ENCODE measurements at places on chromosomes 4 and X.
A peak's percentile ranks its signal among the peaks of the same experiment; 100 is the strongest.

DNA sequence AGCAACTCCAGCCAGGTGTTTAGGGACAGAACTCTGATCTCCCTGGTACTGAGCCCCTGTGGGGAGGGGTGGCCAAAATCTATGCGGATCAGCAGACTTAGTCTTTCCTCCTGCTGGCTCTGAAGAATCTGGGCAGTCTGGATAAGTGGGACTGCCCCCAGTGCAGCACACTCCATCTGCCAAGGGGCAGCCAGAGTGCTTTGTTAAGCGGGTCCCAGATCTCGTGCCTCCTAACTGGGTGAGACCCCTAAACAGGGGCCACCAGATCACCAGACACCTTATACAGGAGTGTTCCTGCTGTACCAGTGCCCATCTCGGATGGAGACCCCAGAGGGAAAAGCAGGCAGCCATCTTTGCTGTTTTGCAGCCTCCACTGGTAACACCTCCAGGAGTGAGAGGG is 81.5 kb upstream of the IL13RA2 start:
- DNase-seq, result no peak

GRCh38 chrX:53223955-53224859 is 800 bp downstream of the KDM5C start:
- DNase-seq, result no peak

- DNase-seq, result no peak
Measured at GRCh38 chr4:92501456-92501855, 197.7 kb downstream of the GRID2 start.

DNA sequence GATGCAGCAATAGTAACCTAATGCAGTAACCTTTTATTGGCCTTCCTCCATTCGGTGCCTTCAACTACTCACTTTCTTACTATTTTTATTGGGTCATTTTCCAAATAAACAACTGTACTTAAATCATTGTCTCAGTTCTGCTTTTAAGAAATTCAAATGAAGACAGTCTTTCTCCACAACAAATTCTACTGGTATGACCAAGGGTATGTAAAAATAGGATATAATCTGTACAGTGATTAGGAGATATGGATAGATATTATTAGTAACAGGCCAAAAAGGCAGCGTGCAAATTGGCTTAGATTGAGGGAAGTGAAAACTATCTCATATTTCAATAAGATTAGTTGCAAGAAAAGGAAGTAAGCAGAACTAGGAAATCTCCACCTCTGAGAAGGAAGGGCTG is 177.4 kb upstream of the PPP1R2C start:
- no peak for DNase-seq

GRCh38 chr4:107721436-107722100 is 1.5 kb upstream of the PAPSS1 start:
- DNase-seq, result no peak

DNA sequence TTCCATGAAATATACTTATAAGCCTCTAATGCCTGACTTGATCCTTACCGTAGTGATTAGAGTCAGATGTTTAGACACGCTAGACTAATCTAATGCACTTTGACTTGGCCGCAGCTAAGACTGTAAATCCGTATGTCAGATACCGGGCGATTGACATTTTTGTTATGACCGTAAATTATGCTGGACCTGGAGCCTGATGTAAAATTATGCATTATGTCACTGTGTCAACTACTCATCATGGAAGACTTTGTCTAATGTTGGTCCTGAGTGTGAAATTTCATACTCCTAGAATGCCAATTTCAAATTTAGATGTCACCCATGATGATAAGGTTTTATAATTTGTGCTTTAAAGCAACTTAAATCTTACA is 123.6 kb upstream of the LIMCH1 start:
- DNase-seq, result no peak

- no peak for DNase-seq
Measured at GRCh38 chr4:3232001-3232400, 17.0 kb upstream of the MSANTD1 start.

DNA sequence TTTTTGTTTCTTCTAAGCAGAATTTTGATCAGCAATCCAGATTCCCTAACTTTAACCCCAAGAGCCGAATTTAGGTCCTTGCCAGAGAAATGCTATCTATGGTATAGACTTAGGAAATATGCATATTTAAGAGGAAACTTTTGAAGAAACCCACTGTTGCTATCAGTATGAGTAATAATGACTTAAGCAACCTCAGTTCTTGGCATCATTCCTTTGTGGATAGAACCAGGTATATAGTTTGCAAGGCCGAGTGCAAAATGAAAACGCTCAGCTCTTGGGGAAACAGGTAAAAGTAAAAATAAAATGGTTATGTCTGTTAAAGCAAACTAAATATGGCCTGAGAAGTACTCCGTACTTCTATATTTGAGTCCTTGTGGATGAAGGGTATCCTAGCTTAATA is 78.1 kb downstream of the ARSF start:
- DNase-seq, result no peak

- DNase-seq, result no peak
Measured at GRCh38 chr4:8338351-8338961, 68.9 kb downstream of the HTRA3 start.

- no peak for DNase-seq
Measured at GRCh38 chr4:121684561-121684960, 12.2 kb downstream of the ANXA5 start.

DNA sequence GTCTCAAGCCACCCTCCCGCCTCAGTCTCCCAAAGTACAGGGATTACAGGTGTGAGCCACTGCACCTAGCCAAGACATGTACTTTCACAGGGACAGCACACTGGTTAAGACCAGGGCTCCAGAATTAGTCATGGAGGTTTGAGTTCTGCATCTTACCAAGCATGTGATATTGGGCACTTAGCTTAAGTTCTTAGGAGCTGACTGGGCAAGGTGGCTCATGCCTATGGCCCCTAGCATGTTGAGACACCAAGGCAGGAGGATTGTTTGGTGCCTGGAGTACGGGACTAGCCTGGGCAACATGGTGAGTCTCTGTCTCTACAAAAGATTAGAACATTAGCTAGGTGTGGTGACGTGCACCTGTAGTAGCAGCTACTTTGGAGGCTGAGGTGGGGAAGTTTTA is 2.6 kb upstream of the TMEM192 start:
- no peak for DNase-seq

DNA sequence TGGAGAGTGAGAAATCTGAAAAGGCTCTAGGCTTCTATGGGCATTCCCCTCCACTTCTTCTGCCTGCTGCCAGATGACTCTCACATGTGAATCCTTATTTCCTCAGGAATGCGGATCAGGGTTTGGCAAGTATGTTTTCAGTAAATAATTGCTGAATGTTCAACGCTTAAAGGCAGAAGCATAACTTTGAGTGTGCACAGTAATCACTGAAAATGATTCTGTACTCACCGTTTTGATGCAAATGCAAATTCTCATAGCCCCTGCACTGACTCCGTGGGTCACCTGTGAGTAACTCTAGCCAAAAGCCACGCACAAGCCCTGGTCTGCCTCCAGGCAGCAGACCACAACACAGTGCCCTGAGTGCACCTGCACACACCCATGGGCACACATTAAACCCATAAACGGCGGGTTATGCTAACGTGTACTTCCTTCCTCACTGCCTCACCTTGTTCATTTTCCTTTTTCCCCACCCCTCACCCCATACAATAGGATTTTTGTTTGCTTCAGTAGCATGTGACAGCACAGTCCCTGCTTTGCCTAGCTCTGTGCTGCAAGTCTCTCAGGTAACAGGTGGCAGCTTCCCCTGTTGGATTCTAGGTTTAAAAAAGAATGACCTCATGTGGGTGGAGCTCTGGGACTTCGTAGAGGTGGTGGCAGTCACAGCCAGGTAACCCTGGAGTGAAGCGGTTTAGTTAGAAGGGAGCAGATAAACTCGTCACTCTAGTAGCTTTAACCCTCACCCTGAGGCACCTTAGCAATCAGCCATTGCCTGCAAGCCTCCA is at the start of gene ARHGEF38:
Gene ARHGEF38 (plus strand): TSS at position 656 of the 782 bp plus-strand sequence. CDS start 146 bp downstream, outside the sequence.
- DNase-seq, result no peak

- DNase-seq, result no peak
Measured at GRCh38 chr4:120765260-120765680, 157.3 kb downstream of the PRDM5 start.

GRCh38 chr4:186201535-186202230 is 10.3 kb downstream of the CYP4V2 start:
- DNase-seq, result no peak

DNA sequence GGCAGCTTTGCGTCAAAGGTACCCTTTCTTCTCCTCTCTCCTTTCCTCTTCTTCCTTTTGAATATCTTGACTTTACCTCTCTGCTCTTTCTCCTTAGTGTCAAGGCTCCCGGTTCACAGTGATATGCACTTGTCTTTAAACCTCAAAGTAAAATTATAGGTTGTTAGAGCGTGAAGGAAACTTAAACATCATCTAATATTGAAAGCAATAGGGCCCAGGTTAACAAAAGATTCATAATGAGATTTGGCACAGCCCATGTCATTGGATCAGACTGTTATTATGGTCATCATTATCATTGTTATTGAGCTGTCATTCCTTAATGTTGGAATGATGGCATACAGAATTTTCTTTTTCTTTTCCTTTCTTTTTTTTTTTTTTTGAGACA is 32.5 kb downstream of the FTHL17 start:
- no peak for DNase-seq

DNA sequence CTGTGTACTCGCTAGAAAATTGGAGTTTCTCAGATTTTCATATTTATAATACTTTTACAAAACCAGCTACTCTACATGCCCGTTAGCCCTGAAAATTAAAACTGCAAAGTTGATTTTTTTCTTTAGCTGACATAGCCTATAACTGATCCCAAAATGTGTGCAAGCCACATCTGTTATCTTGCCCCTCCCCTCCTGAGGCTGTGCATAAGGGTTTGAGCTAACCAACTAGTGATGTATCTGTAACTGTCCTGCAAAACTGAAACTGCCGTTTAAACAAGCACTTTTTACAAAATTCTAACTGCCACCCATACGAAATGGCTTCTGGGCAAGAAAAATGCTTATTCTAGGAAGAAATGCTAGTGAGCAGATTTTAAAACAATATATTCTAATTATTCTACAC is 59.1 kb downstream of the EDNRA start:
- DNase-seq, result no peak

GRCh38 chr4:8614365-8615193 is 22.0 kb downstream of the CPZ start:
- DNase-seq, result no peak

GRCh38 chr4:73451981-73452747 is 16.1 kb downstream of the AFP start:
- no peak for DNase-seq

- DNase-seq, result no peak
Measured at GRCh38 chrX:26586570-26586969, 370.6 kb downstream of the MAGEB5 start.

GRCh38 chr4:83821493-83821892 is 285.6 kb downstream of the GPAT3 start:
- no peak for DNase-seq

GRCh38 chr4:137025484-137026059 is 506.7 kb downstream of the PCDH18 start:
- DNase-seq, result no peak

DNA sequence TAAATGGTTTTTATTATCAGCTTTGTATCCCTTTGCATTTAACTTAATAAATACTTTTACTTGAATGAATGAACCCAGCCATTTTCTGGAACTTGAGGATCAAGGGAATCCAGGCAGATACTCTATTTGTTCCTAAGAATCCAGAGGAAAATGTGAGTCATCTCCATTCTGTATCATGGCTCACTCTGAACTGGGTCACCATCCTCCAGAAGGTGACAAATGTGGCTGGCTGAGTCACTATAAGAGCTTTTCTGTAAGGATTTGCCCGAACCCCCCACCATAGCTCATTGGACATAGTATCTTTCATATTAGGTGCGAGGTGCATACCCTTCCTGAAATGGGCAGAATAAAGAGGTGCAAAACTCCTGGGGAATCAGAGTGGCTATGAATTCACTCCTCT is 25.8 kb downstream of the RTL9 start:
- no peak for DNase-seq

- DNase-seq, result no peak
Measured at GRCh38 chr4:22014222-22014741, 65.7 kb upstream of the KCNIP4 start.

DNA sequence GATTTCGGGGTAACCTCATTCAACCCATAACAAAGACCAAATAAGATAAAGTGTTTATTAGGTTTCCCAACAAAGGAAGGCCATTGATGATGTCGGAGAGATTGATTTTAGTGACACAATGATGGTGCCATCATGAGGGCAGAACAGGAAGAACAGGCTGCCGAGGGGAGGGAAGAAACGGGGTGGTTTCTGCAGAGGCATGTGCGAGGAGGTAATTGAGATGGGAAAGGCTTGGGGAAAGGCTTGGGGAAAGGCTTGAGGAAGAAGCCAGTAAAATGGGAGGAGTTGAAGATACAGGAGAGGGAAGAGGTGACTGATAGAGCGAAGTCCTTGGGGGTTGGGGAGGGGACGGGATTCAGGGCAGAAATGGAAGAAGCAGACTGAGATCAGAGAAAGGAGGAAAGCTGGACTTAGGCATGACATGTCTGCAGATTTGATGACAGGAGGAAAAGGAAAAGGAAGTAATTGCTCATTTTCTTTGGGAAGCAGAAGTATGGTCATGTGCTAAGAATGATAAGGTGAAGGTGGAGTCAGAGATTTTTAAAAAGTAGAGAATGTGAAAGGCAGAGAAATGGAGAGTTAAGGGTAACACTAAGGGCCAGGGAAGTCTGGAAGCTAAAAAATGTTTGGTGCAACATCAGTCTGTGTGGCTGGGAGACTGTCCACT is 6.0 kb downstream of the HPSE start:
- DNase-seq, result no peak

- DNase-seq, result no peak
Measured at GRCh38 chr4:106079616-106080015, 184.3 kb downstream of the NPNT start.

GRCh38 chr4:102502543-102502818 is 1.3 kb downstream of the NFKB1 start:
- DNase-seq, result no peak

DNA sequence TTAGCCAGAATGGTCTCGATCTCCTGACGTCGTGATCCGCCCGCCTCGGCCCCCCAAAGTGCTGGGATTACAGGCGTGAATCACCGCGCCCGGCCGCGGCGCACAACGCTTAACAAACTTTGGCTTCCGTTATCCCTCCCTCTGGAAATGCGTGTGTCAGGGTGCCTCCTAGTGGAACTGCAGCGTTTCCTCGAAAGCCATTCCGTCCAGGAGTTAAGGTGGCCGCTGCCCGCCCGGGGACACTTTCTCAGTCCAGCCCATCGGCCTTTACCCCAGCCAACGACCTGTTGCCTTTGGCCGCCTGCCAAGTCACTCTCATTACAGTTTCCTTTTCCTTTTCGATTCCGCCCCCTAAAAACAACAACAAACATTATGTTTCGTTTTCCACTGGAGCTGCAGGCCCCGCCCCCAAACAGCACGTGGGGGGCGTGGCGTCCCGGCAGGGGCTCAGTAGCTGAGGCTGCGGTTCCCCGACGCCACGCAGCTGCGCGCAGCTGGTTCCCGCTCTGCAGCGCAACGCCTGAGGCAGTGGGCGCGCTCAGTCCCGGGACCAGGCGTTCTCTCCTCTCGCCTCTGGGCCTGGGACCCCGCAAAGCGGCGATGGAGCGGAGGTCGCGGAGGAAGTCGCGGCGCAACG is at the start of gene HERC5:
Gene HERC5 (plus strand): TSS at position 450 of the 637 bp plus-strand sequence. CDS start 151 bp downstream, at position 601.
- DNase-seq, result peak; percentile 55

GRCh38 chr4:42816880-42817400 is 75.6 kb upstream of the GRXCR1 start:
- no peak for DNase-seq

- DNase-seq, result no peak
Measured at GRCh38 chr4:4730249-4730648, 129.2 kb upstream of the MSX1 start.
